ENCODE measurements at places on chromosomes 2 and 18.

DNA sequence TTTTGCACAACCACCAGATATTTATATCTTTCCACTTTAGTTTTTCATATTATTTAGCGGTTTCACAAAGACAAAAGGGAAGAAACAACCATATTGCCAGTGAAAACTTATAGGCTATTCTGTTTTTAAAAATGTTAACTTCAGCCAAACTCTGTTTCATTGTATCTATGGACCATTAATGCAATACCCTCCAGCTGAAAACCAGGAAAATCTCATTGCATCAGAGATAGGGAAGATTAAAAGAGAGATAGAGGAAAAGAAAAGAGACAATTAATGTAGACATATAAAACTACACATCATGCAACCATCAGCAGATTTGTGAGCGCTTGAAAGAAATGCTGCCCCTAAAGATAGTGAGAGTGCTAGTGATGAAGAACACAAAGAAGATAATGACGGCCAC lies 970.2 kb downstream of the ERBB4 start:
- DNase-seq, result no peak

DNA sequence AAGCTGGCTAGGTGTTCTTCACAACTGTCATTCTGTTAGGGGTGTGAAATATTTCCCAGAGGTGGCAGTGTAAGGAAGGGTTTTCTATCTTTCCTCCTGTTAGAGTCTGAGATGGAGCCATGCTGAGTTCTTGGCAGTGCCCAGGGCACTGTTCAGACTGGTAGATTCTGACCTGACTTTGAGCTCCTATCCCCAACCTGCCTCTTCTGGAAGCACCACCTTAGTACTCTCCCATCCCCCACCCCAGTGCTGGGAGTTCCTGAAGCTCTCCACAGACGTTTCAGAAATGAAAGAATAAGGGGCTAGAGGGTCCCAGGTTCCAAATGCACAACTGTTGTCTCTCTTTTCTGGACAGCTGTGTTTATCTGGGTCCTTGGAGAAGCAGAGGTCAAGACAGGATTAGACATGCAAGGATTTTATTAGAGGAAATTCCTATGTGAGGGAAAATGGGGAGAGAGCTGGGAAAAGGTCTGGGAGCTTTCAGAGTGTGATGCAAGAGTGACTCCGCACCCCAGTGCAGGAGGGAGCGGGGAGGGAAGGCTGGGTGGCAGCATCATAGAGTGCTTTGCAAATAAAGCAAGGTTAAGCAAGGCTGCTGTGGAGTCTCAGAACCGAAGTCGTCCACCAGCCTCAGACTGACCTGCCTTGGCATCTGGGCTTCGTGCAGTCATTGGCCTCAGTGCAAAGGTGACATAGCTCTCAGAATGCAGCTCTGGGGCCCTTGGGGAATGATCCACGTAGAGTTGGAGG lies 75.5 kb downstream of the SLC4A3 start:
- DNase-seq, result no peak

DNA sequence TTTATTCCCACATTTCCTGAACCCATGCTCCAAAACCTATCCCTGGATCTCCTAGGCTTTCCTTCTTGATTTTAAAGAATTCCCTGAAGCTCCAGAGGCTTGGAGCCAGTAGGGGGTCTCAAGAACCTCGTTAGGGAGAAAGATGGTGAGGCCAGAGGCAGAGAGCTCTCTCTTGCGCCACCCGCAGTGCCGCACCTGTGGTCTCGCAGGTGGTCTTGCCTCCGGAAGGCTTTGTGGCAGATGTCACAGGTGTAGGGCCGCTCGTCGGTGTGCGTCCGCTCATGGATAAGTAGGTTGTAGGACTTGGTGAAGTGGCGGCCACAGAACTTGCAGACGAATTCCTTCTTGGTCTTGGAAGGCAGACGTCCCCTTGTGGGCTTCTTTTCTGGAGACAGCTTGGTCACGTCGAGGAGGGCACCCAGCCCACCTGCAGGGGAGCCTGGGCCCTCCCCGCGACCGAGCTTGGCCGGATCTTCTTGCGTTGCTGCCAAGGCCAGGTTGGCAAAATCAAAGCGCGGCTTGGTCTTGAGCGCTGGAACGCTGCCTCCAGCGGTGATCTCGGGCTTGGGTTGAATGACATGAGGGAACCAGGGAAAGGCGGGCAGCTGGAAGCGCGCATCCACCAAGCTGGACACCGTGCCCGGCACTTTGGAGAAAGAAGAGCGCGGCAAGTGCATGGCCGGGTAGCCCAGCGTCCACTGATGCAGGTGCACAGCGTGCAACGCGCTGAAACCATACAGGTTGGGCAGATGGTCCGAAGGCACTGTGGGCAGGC lies 5.3 kb downstream of the OSR1 start:
- DNase-seq, result no peak

DNA sequence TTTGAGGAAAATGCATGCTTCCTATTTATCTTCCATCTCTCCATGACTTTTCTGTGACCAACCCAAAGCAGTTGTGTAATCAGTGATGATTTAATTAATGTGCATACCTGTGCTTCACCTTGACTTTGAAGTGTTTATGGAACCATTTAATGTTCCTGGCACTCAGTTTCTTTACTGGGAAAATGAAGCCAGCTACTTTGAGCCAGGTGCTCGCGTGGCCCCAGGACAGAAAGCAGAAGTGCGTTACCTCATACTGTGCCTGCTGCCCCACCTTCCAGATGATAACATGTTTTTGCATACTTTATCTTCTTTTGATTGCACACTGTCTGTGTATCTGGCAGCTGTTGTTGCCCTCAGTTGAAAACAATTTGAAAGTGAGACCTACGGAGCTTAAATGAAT lies 61.3 kb downstream of the PMAIP1 start:
- no peak for DNase-seq

- DNase-seq, result no peak
These were observed 1237.8 kb upstream of the ZEB2 start for GRCh38 chr2:145757503-145758246.

DNA sequence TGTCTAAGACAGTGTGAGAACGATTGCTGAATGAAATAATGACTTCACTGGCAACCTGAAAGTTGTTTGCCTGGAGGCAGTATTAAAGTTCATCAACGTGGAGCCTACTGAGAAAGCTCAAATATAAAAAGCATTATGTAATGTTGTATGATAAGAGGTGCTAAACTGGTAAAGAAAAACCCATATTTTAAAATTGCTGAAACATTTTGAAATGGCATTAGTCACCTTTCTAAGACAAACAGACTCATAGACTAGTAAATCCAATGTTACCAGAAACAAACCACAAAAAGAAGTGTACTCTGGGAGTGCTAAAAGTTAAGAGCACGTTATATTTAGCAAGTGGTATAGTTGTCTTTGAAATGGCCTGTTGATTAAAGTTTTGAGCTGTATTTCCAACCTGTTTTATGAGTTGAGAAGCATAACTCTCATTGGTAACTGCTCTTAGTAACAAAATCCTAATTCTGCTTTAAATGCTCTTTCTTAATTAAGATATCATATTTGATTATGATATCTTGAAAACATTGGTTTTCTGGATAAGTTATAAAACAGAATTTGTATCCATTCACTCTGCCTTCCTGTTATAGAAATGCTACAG lies 62.7 kb downstream of the CYP1B1 start:
- no peak for DNase-seq

GRCh38 chr18:195651-196050 lies 37.3 kb downstream of the USP14 start:
- no peak for DNase-seq

- no peak for DNase-seq
These were observed 849 bp upstream of the CYP27C1 start for GRCh38 chr2:127220768-127221527.

DNA sequence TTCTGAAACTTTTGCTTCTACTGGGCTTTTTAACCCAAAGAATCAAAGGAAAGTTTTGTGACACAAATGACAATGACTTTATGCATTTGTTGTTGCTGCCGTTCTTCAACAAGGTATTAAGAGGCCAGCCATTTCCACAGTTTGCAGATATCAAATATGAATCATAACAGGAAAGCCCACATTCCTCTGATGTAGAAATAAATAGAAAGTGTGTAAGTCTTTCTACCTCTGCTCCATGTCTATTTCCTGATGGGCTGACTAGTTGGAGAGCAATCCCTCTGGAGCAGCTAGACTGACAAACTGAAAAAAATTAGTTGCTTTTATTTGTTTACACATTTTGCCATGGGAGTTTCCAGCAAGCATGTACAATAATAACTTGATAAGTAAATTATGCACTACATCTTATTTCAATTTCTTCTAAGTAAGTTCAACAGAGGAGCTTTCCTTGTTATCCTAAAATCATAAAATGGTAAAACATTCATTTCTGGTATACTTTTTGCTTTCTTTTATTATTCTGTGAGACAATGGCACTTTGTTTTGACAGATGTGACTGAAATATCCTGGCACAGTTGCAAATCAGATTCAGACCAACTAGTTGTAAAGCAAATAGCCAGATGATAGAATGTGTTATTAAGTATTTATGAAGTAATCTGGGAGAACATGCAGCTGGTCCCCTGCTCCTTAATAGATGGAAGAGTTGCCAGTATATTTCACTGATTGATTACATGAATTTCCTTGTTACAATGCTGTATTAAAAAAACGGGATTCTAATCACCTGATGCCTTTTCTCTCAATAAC lies 266.7 kb downstream of the METTL4 start:
- DNase-seq, result no peak

DNA sequence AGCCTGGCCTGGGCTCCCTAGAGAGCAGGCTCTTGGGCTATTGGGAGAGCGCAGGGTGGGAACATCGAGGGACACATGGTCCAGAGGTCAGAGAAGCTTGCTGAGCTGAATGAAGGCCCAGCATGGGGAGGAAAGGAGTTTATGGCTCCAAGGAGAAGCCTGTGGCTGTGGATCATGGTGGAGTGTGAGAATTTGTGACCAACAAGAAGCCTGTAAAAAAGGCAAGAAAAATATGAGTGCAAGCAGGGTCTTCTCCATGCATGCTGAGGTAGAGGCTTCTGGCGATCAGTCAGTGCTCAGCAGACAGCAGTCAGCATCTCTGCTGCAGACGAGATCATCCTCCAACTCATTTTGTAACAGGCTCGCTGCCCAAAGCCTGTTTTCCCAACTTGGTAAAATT lies 1.3 kb upstream of the SCYGR3 start:
- no peak for DNase-seq

DNA sequence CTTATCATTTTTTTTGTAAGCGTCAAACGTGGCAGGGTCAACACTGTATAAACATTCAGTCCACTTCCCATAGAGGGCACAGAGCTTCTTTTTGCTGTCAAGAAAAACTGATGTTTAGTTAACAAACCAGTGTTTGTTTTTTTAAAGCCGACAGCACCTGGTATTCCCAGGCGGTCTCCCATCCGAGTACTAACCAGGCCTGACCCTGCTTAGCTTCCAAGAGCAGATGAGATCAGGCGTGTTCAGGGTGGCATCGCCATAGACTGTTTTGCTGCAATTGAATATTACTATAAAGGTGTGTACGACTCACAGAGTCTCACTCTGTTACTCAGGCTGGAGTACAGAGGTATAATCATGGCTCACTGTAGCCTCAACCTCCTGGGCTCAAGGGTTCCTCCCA lies 31.5 kb downstream of the CABYR start:
- no peak for DNase-seq

DNA sequence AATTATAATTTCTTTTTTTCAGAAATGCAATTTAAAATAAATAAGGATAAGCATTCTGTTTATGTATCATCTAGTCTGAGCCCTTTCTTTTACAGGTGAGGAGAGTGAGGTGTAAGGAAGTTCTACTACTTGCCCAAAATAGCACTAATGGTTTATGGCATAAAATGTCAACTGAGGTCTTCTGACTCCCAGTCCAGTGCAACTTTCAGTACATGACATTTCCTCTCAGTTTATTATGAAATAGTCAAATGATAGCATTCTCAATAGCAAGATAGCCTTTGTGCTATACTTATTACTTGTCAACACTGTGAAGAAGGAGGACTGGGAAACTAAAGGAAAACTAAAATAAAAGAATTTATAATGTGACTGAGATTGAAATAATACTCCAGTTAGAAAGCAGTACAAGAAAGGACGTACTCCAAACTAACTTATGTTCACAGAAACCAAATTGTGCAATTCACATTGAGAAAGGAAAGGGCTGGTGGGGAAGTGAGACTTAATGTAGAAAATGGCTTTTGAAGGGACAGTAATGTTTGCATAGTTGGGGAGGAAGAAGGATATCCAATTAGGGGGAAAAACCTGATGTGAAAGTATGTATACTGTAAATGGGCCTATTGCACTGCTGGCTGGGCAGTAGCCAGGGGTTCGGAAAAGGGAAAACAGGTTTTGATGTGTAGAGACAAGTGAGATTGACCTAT lies 166.7 kb upstream of the ZEB2 start:
- no peak for DNase-seq

GRCh38 chr2:190678444-190679162 lies 29.7 kb downstream of the NAB1 start:
- no peak for DNase-seq

DNA sequence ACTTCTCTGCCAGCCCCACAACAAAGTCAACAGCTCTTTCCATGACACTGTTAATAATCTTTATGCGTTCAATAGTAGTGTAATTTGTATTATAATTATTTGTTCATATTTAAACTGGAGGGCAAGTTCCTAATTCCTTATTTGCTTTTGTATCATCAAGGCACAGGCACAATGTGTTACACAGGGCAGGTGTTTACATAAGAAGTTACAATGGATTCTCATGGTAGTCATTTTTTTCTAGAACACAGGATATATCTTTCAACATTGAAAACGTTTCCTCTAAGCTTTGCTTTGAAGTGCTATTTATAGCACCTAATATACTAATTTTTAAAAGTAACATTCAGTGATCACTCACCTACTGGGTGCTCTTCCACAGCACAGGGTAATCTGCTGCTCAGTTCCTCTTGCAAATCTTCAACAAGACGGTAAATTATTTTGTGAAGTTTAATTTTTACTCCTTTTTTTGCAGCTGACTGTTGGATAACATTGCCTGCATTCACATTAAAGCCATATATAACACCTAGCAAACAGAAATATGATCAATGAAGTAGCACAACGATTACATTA lies 7.3 kb downstream of the RPS27A start:
- DNase-seq, result no peak

DNA sequence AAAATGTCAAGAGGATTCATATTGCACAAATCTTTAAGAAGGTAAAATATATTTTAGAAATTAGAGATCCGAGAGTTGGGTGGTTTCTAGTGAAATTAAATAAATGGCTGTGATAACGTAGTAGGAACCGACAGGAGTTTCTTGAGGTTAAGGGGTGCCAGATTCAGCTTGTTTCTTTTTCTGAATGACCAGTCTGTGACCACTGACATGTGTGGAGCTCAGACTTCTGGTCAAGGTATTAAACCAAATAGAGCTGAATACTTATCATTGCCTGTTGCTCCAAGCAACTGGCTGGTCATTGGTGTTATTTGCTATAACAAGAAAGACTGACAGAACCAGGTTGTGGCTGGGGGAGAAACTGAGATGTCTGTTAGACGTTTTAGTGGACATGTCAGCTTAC lies 408.2 kb upstream of the HS6ST1 start:
- DNase-seq, result no peak

GRCh38 chr2:222194669-222195068 lies 104.1 kb downstream of the PAX3 start:
- no peak for DNase-seq

- DNase-seq, result no peak
These were observed 14.2 kb upstream of the CXCR4 start for GRCh38 chr2:136131961-136132824.

GRCh38 chr2:26672818-26673393 lies 19.6 kb upstream of the KCNK3 start:
- no peak for DNase-seq

- no peak for DNase-seq
These were observed 8.2 kb downstream of the MAPRE2 start for GRCh38 chr18:35049111-35050027.
